ENCODE measurements at places on chromosomes 3 and 15.
A peak's percentile ranks its signal among the peaks of the same experiment; 100 is the strongest.

DNA sequence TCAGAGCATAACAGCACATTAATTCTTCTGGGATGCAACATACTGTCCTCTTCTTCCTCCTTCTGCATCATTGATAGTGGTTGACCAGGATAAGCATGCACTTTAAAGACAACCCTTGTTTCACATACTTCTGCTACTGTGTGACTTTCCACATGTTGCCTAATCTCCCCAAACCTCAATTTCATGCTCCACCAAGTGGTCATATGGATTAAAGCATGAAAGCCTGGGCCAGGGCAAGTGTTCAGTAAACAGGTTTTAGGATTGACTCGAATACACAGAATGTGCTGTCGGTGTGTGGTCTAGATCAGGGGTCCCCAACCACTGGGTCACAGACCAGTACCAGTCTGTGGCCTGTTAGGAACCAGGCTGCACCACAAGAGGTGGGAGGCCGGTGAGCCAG lies 22.5 kb upstream of the BFSP2 start:
- DNase-seq, result peak; percentile 44

DNA sequence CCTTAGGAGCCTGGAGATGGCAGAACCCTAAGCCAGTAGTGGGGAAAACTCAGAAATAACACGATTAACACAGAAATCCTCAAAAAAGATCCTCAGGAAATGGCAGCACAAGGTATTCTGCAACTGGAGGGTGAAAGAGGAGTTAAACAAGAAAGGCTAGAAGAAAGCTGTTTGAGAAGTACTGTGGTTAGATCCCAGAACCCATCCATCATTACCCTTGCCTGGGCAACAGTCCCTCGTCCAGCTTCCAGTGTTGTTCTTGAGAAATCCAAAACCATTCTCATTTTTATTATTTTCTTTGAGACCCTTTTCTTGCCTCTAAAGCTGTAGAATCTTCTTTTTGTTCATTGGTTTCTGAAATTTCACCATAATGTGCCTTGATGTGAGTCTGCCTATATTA lies 2.7 kb upstream of the CDCP1 start:
- no peak for DNase-seq

DNA sequence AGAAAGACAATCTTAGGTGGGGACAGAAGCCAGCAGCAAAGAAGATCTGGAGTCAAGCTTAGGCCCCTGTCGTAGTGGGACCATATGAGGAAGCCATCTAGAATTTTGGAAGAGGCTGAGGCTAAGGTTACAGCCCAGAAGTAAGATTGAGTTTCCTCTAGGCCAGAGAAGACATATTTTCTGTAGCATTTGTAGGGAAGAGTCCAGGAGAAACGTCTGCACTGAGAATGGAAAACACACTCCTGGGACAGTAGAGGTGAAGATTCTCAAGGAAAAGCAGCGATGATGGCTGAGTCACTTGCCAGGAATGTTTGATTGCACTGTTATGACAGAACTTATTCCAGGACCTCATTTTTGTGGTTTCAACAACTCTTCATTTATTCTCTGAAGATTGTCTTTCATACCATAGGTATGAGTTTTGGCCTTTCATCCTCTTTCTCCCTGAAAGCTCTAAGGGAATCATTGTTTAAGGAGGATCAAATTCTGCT lies 107.2 kb downstream of the GTPBP8 start:
- DNase-seq, result no peak

DNA sequence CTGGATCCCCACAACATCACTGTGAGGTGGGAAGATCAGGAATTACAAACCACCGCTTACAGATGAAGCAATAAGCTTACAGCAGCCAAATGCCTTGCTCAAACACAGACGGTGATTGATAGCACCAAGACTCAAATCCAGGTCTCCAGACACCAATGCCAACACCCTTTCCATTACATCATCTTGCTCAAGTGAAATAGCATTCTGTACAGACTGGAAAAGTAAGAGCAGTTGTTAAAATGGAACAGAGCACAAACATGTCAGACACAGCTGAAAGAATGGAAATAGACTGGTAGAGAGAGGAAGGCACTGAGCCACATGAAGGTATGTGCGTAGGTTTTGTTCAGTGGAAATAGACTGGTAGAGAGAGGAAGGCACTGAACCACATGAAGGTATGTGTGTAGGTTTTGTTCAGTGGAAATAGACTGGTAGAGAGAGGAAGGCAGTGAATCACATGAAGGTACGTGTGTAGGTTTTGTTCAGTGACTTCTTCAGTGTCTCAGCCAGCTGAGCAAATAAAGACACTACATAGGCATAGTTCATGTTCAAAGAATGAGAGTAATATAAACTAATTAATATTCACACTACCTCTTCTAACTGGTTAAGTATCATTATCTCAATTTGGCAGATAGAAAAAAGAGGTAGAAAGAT lies 15.6 kb downstream of the CLDN1 start:
- DNase-seq, result no peak

GRCh38 chr15:29470794-29471193 lies 201.2 kb upstream of the NSMCE3 start:
- DNase-seq, result no peak
